ENCODE measurements at places on chromosomes 4 and X.

DNA sequence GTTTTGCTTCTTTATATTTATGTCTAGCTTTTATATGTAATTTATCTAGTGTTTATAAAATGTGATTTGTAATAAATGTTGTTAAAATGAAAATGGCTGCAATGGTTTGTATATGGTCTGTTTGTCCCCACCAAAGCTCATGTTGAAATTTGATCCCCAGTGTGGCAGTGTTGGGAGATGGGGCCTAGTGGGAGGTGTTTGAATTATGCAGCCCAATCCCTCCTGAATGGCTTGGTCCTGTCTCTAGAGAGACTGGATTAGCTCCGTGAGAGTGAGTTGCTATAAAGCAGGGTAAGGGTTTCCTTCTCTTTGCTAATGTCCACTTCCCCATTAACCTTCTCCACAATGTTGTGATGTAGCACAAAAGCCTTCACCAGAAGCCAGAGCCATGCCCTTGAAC is 30.0 kb upstream of the JADE3 start:
- DNase-seq = no peak

DNA sequence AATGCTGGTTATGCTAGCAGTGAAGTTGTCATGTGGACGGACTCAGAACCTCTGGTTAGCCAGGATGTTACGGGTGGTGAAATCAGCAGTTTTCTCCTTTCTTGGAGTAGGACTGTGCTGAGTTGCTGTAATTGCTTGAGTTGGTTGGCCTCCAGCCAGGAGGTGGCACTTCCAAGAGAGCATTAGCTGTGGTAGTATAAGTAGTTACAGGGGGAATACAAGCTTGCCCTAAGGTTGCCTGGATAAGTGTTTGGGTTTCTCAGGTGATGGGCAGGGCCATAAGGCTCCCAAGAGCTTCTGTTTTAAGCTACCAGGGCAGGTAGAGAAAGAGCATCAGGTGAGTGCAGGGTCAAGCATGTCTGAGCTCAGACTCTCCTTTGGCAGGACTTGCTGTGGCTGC is 103.0 kb downstream of the ZNF518B start:
- DNase-seq = no peak

- no peak for DNase-seq
These were observed 2.2 kb downstream of the MAPK10 start for GRCh38 chr4:86357608-86358007.

GRCh38 chr4:72791054-72791453 is 222.0 kb upstream of the ADAMTS3 start:
- no peak for DNase-seq

DNA sequence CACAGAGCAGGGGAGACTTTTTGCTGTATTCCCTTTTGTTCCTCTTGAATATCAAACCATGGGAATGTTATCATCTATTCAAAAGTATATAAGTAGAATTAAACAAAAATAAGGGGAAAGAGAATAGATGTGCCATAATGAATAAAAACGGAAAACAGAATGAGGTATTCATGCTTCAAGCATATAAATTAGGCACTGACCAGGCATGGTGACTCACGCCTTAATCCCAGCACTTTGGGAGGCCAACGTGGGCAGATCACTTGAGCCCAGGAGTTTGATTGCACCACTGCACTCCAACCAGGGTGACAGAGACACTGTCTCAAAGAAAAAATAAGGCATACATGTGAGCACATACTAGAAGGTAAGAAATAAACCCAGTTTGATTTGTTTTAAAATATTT is 16.3 kb upstream of the NEUROG2 start:
- DNase-seq = no peak

- no peak for DNase-seq
These were observed 1.8 kb downstream of the RIPPLY1 start for GRCh38 chrX:106901341-106901740.

DNA sequence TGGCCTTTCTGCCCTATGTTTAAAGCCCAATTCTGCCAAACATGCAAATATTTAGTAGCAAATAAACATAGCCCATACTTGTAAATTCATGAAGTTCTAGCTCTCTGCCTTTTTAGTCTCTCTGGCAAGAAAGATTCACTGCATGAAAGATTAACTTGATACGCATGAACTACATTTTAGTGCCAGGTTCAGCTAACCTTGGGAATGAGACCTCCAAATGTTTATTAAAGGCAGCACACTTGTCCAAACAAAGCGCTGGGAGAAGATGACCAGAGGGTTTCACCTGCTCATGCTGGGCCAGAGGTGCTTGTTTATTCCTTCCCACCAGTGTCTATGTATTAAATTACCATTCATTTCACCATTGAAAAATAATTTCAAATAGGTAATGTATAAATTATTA is 44.5 kb upstream of the IL1RAPL1 start:
- no peak for DNase-seq

GRCh38 chr4:53189011-53189410 is 176.8 kb downstream of the SCFD2 start:
- no peak for DNase-seq

GRCh38 chr4:43331226-43332051 is 438.9 kb downstream of the GRXCR1 start:
- DNase-seq = no peak

- DNase-seq = no peak
These were observed 146.1 kb upstream of the PACRGL start for GRCh38 chr4:20554134-20554533.

DNA sequence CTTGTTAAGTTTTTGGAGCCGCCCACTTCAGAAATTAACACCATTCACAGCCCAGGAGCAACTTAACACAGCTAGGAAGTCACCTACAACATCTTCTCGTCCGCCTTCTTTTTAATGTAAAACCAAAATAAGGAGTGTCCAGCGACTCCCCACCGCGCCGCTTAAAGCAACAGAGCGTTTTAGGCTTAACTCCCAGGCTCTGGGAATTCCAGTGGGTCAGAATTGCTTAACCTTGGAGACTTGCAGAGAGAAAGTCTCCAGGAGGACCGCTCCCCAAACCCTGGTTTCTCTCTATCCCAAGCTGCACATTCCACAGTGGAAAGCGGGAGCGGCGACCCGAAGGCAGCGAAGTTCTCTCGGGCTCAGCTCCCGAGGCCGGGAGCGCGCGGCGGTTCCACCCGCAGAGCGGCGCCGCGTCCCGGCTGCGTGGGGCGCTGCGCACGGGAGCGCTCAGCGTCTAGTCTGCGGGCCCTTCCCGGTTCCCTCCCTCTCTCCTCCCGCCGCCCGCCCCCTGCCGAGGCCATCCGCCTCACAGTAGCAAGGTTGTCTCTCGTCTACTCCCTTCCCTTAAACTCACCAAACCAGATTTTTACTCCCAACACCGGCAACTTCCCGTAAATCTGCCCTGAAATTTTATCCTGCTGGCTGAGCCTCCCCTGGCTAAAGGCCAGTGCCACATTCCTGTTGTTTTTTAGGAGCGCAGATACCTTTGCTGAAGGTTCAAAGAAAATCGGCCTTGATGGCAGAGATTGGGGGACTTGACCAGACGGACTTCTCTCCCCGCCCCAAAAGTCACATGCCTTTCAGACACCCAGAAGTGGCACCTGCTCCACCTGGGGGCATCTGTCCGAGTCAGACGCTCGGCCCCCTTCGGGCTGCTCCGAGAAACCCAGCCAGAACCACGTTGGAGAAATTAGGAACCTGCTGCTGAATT is at the start of gene RBM47:
Gene RBM47, minus strand, starts transcription at position 464 of the 934 bp plus-strand sequence. CDS start 190,971 bp downstream, outside the sequence.
- peak; percentile 59 for DNase-seq

- DNase-seq = no peak
These were observed 94.0 kb downstream of the TMA16 start for GRCh38 chr4:163588532-163588931.

DNA sequence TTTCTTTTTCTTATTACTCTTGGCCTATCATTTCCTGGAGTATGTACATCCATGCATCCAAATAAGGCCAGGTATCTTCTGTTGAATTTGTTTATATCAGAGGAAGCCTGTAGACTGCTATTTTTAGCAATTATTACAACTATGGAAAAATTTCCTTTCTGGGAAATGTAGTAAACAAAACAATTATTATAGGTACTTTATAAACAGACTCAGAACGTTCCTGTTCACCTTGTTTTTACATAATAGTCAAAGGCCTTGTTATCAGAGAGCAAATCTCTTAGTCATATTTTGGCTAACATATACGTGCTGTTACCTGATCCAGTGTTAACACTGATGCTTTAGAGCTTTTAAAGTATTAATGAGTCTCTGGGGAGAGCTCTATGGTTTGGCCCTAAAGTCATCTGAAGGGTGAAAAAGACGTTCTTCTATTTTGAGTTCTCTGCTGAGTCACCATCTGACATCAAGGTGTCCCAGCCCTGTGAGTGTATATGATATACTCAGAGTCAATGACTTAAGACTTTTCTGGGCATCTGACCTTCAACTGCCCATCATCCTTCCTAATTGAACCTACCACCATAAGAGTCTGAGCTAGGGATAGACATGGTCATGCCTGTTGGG is 7.3 kb downstream of the SPARCL1 start:
- DNase-seq = no peak

DNA sequence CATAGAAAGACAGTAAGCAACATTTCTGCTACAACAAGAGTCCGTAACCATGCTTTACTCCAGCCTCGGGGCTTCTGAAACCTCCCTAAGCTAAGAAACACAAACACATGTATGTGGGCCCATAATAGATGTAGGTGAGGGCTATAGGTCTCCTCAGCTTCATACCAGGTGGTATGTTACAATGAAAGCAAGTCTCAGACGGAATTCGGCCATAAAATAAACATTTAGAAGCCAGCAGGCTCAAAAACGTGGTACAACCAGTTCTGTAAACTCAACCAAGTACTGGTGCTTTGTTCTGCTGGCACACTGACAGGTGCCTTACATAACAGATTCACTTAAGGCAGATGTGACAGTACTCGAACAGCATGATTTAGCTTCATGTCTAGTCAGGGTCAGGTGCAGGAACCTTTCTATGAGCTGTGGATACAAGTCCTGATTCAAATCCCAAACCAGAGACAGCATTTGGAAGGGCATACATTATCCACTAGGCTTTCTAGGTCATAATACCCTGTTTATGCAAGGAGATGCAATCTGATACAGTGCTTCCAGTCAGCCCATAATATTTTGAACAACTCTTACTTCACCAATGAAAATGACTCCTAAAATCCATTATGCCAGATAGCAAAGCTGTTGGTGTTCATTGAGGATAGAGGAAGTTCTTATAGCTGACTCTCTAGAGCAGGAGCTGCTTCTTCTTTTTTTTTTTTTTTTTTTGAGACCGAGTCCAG is 113.8 kb upstream of the ENPP6 start:
- no peak for DNase-seq

- DNase-seq = no peak
These were observed 137.9 kb upstream of the S100G start for GRCh38 chrX:16511796-16512776.

- no peak for DNase-seq
These were observed 215.4 kb downstream of the IL1RAPL1 start for GRCh38 chrX:28802625-28803024.

- no peak for DNase-seq
These were observed 30.9 kb upstream of the S100G start for GRCh38 chrX:16619024-16619423.

DNA sequence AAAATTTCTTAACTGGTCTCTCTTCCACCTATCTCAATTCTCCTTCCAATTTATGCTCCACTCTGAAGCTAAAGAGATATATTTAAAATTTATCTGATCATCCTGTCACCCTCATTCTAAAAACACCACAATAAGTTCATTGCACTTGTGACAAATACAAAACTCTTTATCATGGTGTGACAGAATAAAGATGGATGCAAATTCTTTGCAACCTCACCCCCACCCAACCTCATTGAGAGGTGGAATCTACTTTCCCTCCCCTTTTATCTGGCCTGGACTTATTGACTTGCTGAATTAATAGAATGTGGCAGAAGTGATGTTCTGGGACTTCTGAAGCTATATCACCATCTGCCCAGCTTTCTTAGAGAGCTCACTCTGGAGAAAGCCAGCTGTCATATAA is 46.5 kb downstream of the IDS start:
- DNase-seq = no peak

GRCh38 chr4:48356355-48356754 is 15.0 kb downstream of the SLAIN2 start:
- DNase-seq = no peak

DNA sequence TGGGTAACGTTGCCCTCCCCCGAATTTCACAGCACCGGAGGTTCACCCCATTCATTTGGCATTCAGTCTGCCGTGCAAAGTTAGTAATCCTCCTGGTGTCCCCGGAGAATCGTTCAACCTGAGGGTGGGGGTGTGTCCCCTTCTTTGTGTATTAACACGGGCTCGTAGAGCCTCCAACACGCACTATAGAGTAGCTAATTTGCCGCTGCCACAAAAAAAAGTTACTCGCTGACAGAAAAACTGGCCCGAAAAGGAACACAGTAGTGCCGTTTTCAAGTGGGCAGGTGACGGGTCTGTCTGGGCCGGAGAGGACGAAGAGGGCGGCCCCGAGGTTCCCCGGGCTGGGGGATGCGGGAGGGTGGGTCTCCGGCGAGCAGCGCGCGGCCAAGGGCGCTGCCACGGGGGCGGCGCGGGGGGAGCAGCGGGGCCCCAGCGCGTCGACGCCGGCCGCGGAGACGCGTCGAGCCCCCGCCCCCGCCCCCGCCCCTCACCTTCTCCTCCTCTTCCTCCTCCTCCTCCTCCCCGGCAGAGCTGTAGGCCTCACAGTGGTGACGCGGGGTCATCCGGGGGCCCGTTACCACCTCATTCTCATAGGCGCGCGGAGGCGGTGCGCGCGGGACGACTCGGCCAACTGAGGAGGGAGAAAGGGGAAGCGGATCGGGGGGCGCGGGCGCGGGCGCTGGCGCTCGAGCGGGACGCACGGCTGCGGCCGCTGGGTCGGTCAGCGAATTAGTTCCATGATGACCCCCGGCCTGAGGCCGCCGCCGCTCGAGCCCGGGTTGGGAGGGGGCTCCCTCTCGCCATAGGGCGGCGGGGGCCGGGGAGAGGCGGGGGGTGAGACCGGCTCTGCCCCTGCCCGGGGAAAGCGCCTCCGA is 571 bp downstream of the CCNI start:
- peak; percentile 88 for DNase-seq

DNA sequence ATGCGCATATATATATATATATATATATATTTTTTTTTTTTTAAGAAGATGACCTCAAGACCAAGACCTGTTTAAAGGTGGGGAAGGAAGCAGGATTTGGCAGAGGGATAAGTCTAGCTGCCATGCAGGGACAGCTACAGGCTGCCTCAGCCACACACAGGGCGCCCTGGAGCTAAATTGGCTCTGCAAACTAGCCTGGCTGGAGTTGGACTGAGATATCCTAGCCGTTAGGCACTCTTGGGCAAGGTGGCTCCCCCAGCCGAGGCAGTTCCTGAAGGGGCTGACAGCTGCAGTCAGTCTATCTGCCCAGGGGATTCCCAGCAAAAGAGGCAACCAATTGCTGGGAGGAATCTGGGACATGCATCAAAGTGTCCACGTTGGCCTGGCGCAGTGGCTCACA is 21.9 kb downstream of the TRIML1 start:
- no peak for DNase-seq

DNA sequence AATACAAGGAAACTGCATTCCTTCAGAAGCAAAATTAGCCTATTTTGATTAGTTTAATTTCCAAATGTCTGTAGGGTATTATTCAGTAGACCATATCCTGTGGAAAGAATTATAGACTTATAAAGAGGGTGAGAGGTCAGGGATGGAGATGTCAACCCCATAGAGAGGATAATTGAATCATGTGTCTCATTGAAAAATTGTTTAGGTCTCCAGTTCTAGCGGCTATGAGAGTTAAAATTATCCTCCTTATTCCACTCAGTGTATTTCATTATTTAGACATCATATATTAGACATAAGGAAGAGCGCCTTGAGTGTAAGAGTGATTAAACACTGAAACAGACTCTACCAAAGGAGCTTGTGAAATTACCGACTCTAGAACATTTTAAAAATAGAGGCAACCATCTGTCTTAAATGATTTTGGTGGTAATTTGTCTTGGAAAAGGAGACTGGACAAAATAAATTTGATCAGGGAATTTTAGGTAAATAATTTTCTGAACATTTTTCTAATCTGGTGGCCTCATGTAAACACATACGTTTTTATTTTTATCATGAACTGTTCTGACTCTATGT is 654.4 kb upstream of the TENM3 start:
- DNase-seq = no peak

All from activated naive CD4-positive, alpha-beta T cell treated with anti-CD3 and anti-CD28 coated beads, Interleukin-2, amount 10 ng/mL, durations not matched to agents 7 days and 5 days (primary cell).